Activated CD4-positive, alpha-beta memory T cell treated with anti-CD3 and anti-CD28 coated beads, Interleukin-2, amount 10 ng/mL, durations not matched to agents 7 days and 5 days (primary cell): ENCODE measurements at places on chromosomes 2 and 18.

GRCh38 chr2:150125708-150126107 is 361.8 kb downstream of the RND3 start:
- DNase-seq, result no peak

DNA sequence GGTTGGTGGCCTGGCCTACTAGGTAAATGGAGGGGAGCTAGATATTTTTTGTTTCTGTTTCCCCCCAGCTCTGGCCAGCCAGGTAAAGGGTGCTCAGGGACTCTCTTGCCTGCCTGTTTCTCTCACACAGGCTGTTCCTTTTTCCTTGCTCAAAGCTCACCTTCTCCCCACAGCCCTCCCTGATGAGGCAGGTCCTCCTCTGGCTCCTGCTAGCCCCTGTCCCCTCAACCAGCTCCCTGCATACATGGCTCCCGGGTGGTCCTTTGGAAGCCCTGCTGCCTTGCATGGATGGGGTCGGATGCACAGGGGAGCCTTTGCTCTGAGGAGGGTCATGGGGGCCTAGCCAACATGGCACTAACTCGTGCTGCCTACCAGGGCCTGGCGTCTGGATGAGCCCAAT is 27.8 kb downstream of the DYSF start:
- DNase-seq, result no peak

DNA sequence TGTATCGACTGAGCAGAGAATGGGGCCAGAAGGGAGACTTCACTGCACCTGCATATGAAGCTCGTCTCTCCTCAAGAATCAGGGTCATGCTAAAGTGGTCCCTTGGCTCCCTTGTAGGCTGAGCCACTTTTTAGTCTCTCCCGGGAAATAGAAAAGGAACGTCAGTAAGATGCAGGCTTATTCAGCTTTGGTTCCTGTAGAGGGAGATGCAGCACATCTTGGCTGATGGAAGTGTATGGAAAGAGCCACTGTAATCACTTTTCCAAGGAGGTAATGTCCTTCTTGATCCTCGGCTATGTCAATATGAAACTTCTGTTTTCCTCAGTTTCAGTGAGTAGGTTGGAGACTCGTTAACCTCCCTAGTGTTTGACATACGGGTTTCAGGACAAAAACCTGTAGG is 235.2 kb downstream of the GCA start:
- DNase-seq, result no peak

GRCh38 chr2:131046028-131046917 is 47.0 kb downstream of the FAM168B start:
- no peak for DNase-seq

DNA sequence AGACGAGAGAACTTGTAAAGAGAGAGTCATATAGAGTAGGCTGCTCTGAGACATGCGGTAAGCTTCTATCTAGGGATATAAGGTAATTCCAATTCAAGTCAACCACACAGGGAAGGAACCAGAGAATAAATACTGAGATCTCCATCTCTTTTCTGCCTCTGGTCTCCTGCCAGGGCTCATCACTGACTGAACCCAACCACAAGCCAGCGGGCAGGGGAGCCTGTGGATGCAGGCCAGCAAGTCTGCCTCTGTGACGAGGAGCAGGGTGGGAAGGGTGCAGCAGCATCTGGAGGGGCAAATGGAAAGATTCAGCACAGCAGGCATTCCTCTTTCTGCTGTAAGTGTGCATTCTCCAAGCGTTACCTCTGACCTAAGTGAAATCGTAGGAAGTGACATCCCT is 82.2 kb downstream of the ICOS start:
- no peak for DNase-seq

- DNase-seq, result no peak
Measured at GRCh38 chr2:21423854-21424253, 300.1 kb downstream of the TDRD15 start.

- DNase-seq, result peak; percentile 40
Measured at GRCh38 chr2:152716805-152717227, 445 bp downstream of the PRPF40A start.

DNA sequence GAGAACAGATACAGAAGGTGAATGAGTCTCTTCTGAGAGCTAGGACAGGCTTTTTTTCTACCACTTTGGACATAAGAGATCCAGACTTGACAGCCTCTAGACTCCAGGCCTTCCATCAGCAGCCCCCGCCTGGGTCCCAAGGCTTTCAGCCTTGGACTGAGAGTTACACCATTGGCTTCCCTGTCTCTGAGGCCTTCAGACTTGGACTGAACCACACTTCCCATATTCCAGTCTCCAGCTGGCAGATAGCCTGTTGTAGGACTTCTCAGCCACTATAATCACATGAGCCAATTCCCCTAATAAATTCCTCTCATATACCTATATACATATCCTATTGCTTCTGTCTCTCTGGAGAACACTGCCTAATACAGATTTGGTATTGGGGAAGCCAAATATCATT is 128.2 kb downstream of the MCFD2 start:
- no peak for DNase-seq

- no peak for DNase-seq
Measured at GRCh38 chr2:188382107-188382506, 90.4 kb downstream of the GULP1 start.

DNA sequence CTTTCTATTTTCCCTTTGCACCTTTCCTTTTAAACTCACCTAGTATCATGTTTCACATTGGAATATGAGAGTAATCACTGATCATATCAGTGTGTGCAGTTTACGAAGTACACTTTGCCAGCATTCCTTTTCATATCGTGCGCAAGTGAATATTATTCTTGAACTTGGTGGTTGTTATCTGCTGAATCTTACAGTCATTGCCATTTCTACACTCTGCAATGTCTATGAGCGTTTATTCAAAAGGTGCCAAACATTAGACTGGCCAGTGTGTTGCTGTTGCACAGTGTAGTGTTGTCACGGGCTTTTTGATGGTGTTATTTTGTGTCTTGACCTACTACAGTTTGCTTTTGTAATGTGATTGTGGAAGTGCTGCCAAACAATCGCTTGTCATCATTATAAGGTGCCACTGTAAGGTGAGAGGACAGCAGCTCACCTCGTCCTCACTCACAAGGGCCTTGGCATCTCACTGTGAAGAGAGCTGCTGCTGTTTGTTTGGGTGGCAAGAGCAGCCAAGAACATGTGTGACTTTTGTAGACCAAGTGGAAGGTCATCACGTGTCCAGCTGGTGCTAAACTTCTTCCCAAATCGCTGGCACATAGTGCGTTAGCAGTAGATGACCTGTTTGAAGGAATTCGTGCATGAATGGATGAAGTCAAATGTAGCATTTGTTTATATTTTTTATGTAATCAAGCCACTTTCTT is 113.3 kb downstream of the MYO1B start:
- no peak for DNase-seq

DNA sequence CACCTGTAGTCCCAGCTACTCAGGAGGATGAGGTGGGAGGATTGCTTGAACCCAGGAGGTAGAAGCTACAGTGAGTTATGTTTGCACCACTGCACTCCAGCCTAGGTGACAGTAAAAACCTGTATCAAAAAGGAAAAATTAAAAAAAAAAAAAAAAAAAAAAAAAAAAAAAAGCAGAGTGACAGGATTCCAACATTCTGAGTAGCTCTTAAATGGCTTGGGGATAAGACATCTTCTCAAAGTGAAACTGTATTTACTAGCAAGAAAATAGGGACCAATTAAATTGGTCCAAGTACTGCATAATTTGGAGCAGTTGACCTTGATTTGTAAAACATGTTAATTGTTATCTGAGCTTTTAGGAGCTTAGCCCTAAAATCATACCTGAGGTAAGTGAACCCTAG is 65.7 kb upstream of the TMEM247 start:
- no peak for DNase-seq

GRCh38 chr18:43486462-43486861 is 209.2 kb upstream of the SYT4 start:
- no peak for DNase-seq

- no peak for DNase-seq
Measured at GRCh38 chr2:27856386-27856785, 33.8 kb downstream of the RBKS start.

GRCh38 chr2:16832910-16833309 is 167.3 kb upstream of the CYRIA start:
- DNase-seq, result no peak

GRCh38 chr2:70463997-70464396 is 89.6 kb downstream of the TGFA start:
- no peak for DNase-seq

GRCh38 chr2:127606625-127607398 is 39.1 kb upstream of the GPR17 start:
- DNase-seq, result no peak

DNA sequence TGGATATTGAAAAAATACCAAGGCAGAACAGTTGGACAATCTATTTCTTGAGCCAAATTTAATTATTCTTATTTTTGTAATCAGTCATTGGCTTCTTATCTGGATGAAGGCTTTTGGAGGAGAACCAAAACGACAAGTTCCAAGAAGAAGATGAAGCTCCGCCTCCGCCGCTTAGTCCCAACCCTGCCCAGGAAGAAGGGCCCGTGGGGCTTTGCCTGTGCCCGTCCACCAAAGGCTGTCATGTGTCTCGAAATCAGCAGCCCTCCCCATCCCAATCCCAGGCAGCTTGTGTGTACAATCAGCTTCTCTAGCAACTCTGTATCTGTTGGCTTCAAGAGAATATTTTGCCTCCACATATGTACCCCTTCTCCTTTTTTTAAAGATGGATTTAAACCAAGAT is 24.6 kb downstream of the PTRHD1 start:
- DNase-seq, result no peak

DNA sequence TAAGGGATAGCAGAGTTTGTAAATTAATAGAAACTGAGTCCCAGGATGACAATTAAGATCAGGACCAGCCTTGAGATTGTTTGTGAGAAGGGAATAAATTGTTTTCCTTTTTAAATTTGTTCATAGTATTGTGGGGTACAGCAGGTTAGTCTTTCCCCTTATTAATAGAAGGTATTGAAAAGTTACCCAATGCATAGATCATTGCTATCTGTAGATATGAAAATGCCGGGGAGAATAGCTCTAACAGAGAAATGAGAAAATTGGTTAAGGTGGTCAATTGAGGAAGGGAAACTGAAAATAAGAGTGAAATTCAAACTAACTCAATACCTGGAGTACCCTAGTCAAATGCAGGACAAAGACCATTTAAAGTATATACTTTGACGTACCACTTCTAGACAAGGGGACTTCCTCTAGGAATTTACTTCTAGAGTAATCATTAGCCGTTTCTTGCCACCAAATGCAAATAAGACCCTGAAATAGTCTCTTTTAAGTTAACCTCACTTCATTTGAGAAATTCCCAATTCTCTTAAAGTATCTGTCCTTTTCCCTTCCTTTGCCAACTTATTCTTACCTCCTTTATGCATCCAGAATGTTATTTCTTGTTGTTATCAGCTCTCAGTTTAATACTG is 1224.4 kb upstream of the LRRTM1 start:
- DNase-seq, result no peak

GRCh38 chr2:121564905-121565304 is 34.2 kb downstream of the RNU4ATAC start:
- no peak for DNase-seq

- DNase-seq, result no peak
Measured at GRCh38 chr18:59275406-59275949, 2.2 kb upstream of the RAX start.

DNA sequence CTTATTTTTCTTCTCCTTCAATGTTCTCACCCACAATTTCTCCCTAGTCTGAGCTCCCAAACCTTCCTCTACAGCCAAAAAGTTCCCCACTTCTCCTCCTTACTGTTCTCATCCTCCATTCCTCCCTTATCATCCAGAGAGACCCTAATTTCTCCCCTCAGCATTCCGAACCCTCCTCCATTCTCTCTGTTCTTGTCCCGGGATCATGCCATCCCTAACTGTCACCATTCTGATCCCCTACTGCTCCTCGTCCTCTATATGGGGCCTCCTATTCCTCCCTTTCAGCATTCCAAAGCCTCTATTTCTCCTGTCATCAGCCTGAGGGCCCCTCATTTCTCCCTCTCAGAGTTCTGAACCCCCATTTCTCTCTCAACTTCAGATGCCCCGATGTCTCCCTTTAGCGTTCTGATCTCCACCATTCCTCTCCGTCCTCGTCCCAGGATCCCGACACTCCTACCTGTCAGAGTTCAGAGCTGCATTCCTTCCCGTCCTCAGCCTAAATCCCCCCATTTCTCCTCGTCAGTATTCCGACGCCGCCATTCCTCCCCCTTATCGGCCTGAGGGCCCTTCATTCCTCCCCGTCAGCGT is 522 bp downstream of the MBD1 start:
- no peak for DNase-seq

DNA sequence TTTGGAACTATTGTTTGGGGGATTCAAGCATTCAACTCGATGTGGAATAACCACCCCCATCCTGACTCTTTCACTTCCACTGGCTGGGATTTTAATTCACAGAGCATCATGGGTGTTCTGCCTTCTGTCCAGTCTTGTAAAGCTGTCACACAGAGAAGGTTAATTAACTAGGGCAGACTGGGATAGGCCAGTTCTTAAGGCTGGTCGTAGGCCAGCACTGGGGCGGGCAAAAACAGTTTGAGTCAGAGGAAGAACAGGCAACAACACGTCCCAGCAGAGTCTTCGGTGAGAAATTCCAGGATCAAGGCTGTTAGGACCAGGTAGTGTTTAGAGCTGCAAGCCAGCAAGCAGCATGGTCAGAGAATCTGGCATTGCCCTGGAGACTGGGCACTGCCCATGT is 4.0 kb upstream of the RNF152 start:
- DNase-seq, result no peak

- DNase-seq, result no peak
Measured at GRCh38 chr2:102027036-102027980, 35.5 kb downstream of the IL1R2 start.

- no peak for DNase-seq
Measured at GRCh38 chr2:219418155-219419011, at the start of gene DES. TSS of gene DES (plus strand) at chr2:219418377. CDS start at chr2:219418463, 86 bp downstream.

- no peak for DNase-seq
Measured at GRCh38 chr2:40038646-40039045, 259.6 kb upstream of the THUMPD2 start.

GRCh38 chr2:215171151-215171550 is 32.7 kb upstream of the ABCA12 start:
- DNase-seq, result no peak

DNA sequence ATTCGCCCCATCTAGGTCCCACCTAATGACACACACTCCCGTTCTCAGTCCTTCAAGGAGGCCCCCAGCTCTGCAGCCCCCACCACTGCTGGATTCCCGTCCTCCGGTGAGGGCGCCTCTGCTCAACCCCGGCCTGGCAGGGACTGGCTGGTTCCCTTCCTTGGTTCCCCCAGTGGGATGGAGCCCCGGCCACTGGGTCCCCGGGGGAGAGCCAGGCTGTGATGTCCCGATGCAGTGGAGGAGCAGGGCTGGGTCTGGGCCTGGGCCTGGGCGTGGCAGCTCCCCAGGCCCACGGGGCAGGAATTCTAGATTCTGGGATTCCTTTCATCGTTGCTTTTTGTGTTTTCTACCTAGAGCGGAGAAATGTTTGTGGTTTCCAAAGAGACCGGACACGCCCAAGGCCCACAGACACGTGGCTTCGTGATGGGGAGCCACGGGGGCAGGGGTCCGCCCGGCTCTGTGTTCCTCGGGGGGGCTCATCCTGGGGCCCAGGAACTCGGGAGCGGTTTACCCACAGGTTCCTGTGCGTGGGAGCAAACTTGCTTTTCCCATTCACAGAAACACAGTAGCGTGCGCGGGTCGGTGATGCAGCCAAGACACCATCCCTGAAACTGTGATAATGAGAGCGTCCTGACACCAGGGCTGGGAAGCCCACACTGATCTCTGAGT is 67.0 kb downstream of the SLC66A2 start:
- DNase-seq, result no peak
